HCT116 (cell line): ENCODE measurements at places on chromosomes 7 and 10.

DNA sequence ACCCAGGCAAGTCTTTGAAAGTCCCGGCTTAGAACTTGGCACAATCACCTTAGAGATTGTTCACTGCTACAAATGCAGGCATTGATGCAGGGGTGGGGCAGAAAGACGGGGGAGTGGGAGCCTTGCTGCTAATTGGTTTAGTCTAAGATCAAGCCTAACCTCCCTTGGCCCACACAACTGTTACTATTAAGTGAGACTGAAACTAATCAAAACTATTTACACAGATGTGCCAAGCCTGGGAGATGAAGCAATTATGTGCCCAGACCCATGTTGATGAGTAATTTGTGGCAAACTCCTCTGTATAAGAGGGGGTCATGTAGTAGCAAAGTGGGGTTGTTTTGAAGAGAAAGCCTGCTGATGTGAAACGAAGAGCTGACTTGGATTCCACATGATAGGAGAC lies 178.2 kb upstream of the ITGB1 start:
- DNase-seq: no peak

DNA sequence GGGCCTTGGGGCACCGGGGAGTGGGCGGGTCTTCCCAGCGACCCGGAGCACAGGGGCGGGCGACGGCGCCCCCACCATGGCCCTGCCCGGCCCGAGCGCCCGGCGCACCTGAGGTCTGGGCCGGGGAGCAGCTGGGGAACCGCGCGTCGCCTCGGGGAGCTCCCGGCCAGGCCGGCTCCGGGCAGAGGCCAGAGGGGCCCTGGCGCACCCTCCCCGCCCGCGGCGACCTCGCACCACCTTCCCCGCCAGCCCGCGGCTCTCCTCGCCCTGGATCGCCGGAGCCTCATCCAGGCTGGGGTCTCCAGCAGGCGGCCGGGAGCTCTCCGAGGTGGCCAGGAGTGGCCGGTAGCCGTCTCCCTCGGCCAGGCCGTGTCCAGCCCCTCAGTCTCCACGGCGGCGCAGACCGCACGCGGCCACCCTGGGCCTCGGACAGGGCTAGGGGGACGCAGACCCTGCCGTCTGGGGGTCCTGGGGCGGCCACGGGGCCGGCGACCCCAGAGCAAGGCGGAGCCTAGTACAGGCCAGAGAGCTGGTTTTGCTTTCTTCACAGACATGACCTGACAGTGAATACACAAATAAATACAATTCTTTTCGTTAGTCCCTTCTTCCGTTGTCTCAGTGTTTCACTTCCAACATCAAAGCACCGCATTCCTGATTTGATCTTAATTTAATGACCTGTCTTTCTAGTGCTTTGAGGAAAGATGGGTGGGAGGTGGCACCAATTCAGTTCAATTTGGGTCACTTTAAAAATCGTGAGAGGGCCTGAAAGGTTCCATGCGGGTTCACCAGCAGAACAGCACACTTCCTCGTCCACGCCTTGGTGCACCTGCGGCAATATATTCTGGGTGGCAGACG lies 356.9 kb downstream of the DNAJB6 start:
- no peak for DNase-seq

GRCh38 chr10:3838460-3839437 lies 53.7 kb upstream of the KLF6 start:
- DNase-seq: no peak

- no peak for DNase-seq
Observed at GRCh38 chr10:119310806-119311205, 103.4 kb downstream of the GRK5 start.

DNA sequence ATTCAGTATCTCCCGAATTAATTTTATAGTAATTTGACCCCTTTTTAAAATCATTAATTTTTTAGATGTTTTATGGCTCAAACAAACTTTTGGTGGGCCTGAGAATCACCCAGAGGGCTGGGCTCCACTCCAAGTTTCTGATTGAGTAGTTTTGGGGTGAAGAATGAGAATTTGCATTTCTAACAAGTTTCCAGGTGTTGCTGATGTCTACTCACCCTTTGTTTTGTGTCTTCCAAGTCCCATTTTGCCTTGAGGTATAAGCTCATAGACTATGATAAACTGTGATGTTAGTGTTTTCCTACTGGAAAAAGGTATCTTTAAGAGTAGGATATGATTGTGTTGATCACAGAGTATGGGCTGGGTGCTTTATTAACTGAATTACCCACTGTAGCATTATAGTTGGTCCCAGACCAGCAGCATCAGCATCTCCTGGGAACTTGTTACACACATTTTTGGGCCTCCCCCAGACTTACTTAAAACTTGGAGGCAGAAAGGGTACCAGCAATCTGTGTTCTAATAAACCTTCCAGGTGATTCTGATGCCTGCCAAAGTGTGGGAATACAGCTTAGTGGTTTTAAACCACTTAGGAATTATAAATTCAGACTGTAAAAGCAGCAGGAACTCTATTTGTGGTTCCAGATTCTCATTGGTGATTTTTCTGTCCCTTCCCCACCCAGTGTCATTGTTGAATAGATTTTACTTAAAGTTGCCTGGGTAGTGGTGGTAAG lies 19.1 kb downstream of the ZNRF2 start:
- DNase-seq: no peak

DNA sequence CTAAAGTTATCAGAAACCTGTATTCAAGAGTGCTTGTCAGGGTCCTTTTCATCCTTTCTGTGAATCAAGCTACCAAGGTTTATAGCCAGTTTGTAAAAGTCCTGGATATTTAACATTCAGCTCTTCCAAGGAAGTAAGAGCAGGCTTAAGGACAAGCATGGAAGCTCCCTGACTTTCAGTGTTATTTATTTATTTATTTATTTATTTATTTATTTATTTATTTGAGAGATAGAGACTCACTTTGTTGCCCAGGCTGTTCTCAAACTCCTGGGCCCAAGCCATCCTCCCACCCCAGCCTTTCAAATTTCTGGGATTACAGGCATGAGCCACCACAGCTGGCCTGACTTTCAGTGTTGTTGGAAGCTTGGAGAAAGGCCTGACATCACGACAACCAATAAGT lies 44.4 kb upstream of the RELN start:
- DNase-seq: no peak

- DNase-seq: no peak
Observed at GRCh38 chr7:105675934-105676371, 94.7 kb upstream of the EFCAB10 start.

- no peak for DNase-seq
Observed at GRCh38 chr10:52918714-52919305, 146.2 kb upstream of the MBL2 start.

- no peak for DNase-seq
Observed at GRCh38 chr10:29057822-29058331, 231.0 kb upstream of the LYZL1 start.

GRCh38 chr10:113423981-113424721 lies 128.7 kb upstream of the HABP2 start:
- DNase-seq: no peak

GRCh38 chr7:98669329-98670000 lies 52.4 kb downstream of the NPTX2 start:
- DNase-seq: no peak

GRCh38 chr7:141268614-141269013 lies 194.8 kb downstream of the TMEM178B start:
- no peak for DNase-seq
